ENCODE measurements at places on chromosomes 6 and 20.
A peak's percentile ranks its signal among the peaks of the same experiment; 100 is the strongest.

DNA sequence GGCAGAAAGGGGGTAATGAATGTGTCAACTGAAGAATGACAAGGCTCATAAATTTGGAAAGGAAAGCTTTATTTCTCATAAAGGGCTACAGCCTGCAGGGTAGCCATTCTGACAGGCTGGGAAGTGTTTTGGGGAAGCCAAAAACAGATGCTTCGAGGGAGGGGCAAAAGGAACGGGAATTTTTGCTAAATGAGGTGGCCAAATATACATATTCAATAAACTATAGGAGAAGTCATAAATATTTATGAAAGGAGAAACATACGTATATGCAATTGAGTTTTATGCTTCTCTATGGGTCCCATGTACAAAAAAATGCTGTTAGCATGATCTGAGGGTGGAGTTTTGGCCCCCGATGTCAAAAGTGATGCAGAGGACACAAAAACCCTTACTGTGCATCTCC lies 180.7 kb downstream of the FNDC1 start:
- no peak for DNase-seq

DNA sequence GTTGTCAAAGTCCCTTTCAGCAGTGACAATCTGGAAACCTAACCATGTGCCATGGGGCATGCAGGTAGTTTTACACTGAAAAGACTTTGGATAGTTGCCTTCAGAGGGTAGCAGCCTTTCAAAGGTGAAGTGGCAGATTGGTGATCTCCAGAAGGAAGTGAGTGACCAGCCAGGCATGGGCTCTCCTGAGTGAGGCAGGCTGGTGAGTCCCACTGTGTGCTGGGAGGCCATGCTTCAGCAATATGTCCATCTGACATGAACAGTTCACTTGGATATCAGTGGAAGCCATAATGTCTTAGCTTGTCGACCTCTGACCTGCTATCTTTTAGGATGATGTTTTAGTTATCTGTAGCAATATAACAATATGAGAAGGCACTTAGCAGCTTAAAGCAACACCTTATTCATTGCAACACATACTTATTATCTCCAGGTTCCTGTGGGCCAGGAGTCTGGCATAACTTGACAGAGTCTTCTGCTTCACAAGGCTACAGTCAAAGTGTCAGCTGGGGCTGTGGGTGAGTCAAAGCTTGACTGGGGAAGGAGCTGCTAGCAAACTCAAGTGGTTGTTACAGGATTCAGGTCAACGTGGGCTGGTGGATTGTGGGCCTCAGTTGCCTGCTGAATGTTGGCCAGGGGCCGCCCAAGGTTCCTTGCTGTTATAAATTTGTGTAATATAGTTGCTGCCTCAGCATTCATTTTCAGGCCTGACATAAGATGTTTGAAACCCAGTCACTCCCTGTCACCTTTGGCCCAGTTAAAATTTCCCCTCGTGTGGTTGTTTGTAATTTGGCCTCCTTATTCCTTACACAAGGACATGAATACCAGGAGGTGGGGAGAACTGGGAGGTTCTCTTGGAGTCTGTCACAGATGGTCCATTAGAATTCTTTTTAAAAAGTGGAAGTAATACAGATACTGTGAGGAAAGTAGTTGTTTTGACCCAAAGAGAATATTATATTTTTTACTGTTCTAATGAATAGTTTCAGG lies 100.2 kb downstream of the UST start:
- no peak for DNase-seq

DNA sequence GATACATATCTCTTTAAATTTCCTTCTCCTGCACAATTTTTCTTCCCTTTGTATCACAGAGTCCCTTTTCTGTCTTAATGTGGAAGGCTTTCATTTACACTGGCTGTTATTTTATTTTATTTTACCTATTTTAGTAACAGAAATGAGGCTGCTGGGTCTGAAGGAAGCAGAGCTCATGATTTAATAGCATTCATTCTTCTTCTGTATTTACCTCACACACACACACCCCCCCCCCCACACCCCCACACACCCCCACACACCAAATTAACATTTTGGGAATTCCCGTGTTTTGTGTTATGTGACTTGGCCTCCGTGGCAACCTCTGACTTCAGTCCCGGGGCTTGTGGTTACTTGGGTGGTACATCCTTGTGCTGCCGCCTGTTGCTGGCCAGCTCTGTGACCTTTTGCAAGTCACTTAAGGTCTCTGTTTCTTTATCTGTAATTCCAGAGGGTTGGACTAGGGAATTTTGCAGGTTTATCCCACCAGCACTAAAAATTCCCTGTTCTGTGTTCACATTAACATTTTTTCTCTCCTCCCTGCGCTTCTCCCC lies 108.8 kb downstream of the TIAM2 start:
- no peak for DNase-seq

DNA sequence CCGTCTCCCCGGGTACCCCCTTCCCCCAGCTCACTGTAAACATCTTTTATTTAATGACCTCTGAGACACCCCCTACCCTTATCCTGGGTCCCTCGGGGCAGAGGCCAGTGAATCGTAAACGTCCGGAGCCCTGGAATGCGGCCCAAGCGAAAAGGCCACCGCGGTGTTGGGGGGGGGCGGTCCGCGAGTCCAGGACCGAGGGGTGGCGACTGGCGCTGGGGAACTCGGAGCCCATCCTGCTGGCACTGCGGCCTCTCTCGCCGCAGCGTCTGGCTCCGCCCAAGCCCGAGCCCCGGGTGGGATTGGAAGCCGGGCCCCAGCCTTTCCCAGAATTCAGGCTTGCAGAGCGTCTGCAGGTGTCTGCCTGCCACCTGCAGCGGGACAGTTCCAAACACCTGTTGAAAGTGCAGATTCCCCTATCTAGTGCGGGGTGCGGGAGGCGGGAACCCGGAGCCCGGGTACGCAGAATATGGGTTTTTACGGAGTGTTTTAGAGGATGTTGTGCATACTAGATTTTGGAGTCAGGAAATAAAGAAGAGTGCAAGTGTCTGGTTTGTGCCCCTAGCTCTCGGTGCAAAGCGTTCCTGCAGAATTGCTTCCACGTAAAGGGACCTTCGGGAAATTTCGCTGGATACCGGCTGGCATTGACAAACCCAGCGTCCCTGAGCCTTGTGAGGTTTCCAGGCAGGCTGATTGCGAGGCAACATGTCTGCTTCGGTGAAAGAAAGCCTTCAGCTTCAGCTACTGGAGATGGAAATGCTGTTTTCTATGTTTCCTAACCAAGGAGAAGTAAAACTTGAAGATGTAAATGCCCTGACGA lies 800 bp downstream of the RWDD2A start:
- no peak for DNase-seq

DNA sequence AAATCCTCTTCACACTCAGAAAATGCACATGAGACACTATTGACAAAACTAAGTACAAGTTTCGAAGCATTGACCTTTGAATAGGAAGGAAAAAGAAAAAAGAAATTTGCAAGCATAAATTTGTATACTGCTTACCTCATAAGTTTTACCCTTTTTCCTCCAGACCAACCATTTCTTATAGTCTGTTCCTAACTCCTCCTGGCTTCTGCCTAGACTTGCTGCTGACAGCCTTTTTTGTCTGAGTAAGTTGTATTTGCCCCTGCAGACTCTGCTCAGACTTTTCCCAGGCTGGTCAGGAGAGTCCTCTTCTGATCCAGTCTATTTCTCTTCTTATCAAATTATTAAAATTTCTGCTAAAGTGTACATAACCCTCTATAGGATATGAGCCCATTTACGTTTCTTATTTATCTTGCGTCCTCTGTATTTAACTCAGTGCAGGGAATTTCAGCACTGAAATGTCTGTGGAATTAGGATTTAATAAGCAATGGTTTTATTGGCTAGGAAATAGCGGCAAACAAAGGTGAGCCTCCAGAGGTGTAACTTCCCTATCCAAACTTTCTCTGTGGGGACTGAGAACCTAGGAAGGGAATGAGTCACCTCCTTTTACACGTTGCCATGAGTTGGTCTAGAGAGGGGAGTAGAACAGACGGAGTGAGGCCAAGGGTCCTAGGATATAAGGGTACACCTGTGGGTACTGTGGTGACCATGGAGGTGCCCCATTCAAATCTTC lies 207.1 kb upstream of the MARCKS start:
- no peak for DNase-seq

- no peak for DNase-seq
Observed at GRCh38 chr20:37544386-37544785, 16.7 kb upstream of the BLCAP start.

GRCh38 chr20:60263725-60264709 lies 305.8 kb downstream of the CDH26 start:
- no peak for DNase-seq

GRCh38 chr20:53828682-53829254 lies 235.1 kb upstream of the ZNF217 start:
- DNase-seq: peak; percentile 56

DNA sequence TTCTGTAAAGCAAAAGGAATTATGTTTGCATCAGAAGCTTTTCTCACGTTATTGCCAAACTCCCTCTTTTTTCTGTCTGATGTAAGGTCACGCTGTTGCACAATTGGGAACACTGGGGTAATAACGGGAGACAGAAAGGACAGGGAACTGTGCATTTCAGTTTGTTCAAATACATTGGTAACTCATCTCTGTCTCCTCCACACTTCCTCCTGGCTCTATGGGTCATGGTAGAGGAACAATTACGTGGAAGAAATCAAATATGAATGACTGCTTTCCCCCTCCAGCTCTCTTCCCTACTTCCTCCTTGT lies 132.2 kb upstream of the TNFAIP3 start:
- no peak for DNase-seq

DNA sequence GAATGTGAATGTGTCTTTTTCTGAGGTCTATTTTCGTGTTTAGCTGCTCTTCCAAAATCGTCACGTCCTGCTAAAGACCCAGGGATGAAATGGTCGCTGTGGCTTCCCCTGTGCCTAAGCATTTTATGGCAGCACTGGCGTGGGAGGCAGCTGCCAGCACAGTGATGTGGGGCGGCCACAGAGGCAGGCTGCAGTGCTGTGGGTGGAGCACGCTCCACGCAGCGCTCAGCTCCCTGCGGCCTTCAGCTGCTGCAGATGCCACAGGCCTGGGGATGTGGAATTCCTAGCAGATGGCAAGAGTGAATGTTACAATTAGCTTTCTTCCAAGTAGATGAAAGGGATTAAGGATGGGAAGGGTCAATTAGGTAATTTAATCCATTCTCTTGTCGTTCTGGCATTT lies 242.6 kb downstream of the SMOC2 start:
- no peak for DNase-seq

DNA sequence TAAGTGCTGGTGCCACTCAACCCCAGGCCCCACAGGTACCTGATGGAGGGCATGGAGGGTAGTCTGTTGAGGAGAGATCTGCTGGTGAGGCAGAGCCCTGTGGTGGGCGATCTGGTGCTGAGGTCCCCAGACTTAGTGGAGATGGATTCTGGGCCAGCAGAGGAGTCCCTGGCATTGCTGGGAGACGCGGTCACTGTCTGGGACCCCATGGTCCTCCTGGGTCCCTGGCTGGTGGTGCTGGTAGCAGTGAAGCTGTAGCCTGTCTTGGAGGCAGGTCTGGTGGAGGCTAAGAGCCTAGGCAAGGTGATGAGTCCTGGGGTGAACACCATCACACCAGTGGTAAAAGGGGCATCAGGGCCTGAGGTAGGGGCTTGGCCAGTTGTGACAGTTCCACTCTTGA lies 6.6 kb downstream of the TREML2 start:
- no peak for DNase-seq

DNA sequence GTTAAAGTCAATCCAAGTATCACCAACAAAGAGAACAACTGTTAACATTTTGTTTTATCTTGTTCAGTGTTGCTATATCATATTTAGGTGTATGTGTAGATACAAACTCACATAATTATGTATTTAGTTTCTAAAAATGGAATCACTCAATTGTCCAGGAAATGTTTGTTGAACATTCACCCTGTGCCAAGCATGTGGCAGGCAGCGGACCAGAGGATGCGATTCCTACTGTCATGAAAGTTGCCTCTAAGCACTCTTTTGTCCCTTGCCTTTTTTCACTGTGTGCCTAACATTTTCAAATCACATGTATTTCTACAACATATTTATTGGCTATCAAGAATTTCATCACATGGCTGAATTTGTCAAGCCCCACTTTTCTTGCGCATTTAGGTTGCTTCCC lies 16.9 kb upstream of the TGM2 start:
- no peak for DNase-seq

DNA sequence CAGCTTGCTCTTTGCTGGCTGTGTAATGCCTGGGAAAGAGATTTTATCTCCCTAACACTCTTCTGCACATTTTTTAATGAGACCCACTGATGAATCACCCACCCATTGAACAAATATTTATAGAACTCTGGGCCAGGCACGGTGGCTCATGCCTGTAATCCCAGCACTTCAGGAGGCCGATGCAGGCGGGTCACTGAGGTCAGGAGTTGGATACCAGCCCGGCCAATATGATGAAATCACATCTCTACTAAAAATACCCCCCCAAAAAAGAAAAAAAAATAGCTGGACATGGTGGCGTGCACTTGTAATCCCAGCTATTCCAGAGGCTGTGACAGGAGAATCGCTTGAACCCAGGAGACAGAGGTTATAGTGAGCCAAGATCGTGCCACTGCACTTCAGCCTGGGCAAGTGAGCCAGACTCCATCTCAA lies 82.1 kb upstream of the SIRPA start:
- no peak for DNase-seq

GRCh38 chr6:47308552-47309290 lies 984 bp downstream of the TNFRSF21 start:
- DNase-seq: peak; percentile 88

DNA sequence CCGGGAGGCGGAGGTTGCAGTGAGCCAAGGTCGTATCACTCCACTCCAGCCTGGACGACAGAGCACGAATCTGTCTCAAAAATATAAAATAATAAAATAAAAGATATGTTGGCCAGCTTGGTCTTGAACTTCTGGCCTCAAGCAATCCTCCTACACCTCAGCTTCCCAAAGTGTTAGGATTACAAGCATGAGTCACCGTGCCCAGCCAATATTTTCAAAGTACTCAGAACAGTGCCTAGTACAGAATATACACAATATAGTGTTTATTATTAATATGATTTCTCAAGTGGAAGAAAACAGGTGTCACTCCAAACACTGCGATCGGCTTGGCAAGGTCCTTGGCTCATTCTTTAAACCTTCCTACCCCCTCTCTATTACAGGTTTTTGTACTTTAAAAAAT lies 3.1 kb downstream of the FAM210B start:
- DNase-seq: no peak

DNA sequence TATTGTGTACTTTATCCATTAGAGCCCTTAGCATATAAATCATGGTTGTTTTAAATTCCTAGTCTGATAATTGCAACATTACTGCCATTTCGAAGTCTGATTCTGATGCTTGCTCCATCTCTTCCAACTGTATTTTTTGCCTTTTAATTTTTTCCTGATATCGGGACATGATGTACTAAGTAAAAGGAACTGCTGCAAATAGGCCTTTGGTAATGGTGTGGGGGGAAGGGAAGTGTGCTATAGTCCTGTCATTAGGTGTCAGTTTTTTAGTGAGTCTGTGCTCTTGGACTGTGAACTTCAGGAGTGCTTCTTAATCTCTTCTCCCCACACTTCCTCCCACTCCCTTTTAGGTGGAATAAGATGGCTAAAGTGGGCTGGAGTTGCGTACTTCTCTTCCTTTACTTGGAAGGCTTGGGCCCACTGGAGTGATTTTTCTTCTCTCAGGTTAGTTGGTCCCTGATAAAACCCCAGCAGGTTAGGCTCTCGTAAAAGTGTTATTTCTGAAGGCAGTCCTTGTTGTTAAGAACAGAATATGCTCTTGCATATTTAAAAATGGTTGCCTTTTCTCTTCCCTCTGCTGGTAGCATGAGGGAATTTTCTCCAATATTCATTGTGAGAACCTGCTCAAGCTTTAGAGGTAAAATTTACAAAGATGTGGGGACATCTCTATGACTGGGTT lies 18.1 kb downstream of the STXBP5 start:
- no peak for DNase-seq

GRCh38 chr6:42366011-42366705 lies 85.6 kb downstream of the TRERF1 start:
- DNase-seq: no peak

Data from right kidney (tissue), 9 donors.